ENCODE measurements at places on chromosomes 3 and 15. TPM values are rescaled to one million over a fixed set of nuclear protein-coding genes. Genes with fewer than 3 reads are reported as not detected.

SNURF gene
- total RNA-seq, result 61.1 TPM

SEMA4B gene
- 14.1 TPM for total RNA-seq

GOLGA6L4 gene
- total RNA-seq, result 1.5 TPM

PLSCR2 gene
- not detected for total RNA-seq

IL17RE gene
- total RNA-seq, result 0.99 TPM

HTR3E gene
- not detected for total RNA-seq

FBXL22 gene
- 0.50 TPM for total RNA-seq

IL20RB gene
- 0.51 TPM for total RNA-seq

TGM4 gene
- not detected for total RNA-seq

CD96 gene
- under 0.01 TPM for total RNA-seq

CELSR3 gene
- total RNA-seq, result 2.1 TPM

ATP10A gene
- 12.7 TPM for total RNA-seq

FILIP1L gene
- total RNA-seq, result 71.4 TPM

KCNAB1 gene
- 0.33 TPM for total RNA-seq

TRPM1 gene
- total RNA-seq, result not detected

ACTC1 gene
- 0.33 TPM for total RNA-seq

SH2D7 gene
- total RNA-seq, result not detected

FRMD4B gene
- total RNA-seq, result 1.2 TPM

CFAP100 gene
- not detected for total RNA-seq

CYP1A1 gene
- under 0.01 TPM for total RNA-seq

PLCH1 gene
- under 0.01 TPM for total RNA-seq

PLOD2 gene
- 114 TPM for total RNA-seq

COL8A1 gene
- 24.7 TPM for total RNA-seq

NKTR gene
- 44.6 TPM for total RNA-seq

CAMK1 gene
- total RNA-seq, result 55.2 TPM

GPR27 gene
- under 0.01 TPM for total RNA-seq

CACNA2D2 gene
- total RNA-seq, result under 0.01 TPM

APOD gene
- 2.1 TPM for total RNA-seq

TOP2B gene
- 71.2 TPM for total RNA-seq

LYZL4 gene
- not detected for total RNA-seq

MCTP2 gene
- 5.6 TPM for total RNA-seq

GPR62 gene
- total RNA-seq, result under 0.01 TPM

DLEC1 gene
- total RNA-seq, result under 0.01 TPM

SLC9C1 gene
- not detected for total RNA-seq

KIF7 gene
- 11.4 TPM for total RNA-seq

STARD5 gene
- 14.9 TPM for total RNA-seq

PRR20G gene
- total RNA-seq, result not detected

HIGD2B gene
- total RNA-seq, result 0.26 TPM

USP19 gene
- 49.1 TPM for total RNA-seq

A4GNT gene
- total RNA-seq, result not detected
